ENCODE measurements at places on chromosomes 12 and 14.

GRCh38 chr12:104155711-104156555 is 17.9 kb upstream of the NFYB start:
- no peaks in the 10 kb centered on the region for H3K36me3 ChIP-seq
- H3K4me3 ChIP-seq: no peak overlapping the region
- DNase-seq: no peak
- no peak overlapping the region for H3K27ac ChIP-seq

GRCh38 chr12:101013993-101014392 is 196.0 kb downstream of the SLC5A8 start:
- no peaks in the 10 kb centered on the region for H3K36me3 ChIP-seq
- no peaks in the 10 kb centered on the region for H3K27me3 ChIP-seq
- no peak overlapping the region for H3K27ac ChIP-seq
- H3K4me3 ChIP-seq: no peak overlapping the region
- peaks cover 5% of the 10 kb centered on the region for H3K4me1 ChIP-seq
- DNase-seq: no peak

GRCh38 chr14:74488786-74489397 is 4.2 kb downstream of the NPC2 start:
- no peaks in the 10 kb centered on the region for H3K27me3 ChIP-seq
- H3K4me3 ChIP-seq: no peak overlapping the region
- H3K4me1 ChIP-seq: peaks cover 3% of the 10 kb centered on the region

- peak overlapping the region; percentile 58 for H3K27ac ChIP-seq
- no peaks in the 10 kb centered on the region for H3K36me3 ChIP-seq
- no peaks in the 10 kb centered on the region for H3K27me3 ChIP-seq
- H3K4me3 ChIP-seq: no peak overlapping the region
- DNase-seq: peak; percentile 47
Observed at GRCh38 chr12:92445253-92446082, 257.3 kb upstream of the PLEKHG7 start.

DNA sequence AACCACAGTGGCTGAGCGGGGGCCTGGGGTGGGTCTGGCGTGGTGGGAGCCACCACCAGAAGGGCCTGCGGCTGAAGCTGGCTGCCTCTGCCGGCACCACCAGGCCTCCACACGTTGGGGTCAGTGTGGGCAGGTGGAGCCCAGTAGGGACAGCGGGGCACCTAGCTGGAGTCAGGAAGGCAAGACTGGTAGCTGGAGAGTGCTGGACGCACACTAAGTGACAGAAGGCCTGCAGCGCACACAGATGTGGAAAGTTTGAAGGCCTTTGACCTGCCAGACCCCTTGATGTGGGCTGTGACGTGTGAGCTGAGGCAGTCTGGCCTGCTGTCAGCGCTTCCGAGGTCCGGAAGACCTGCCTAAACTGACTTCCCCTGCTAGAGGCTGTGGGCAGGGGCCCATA is 26.3 kb downstream of the RIN3 start:
- H3K36me3 ChIP-seq: no peaks in the 10 kb centered on the region
- H3K4me3 ChIP-seq: no peak overlapping the region
- peak overlapping the region; percentile 91 for H3K27ac ChIP-seq
- no peaks in the 10 kb centered on the region for H3K27me3 ChIP-seq
- peaks cover 53% of the 10 kb centered on the region for H3K4me1 ChIP-seq
- DNase-seq: no peak

DNA sequence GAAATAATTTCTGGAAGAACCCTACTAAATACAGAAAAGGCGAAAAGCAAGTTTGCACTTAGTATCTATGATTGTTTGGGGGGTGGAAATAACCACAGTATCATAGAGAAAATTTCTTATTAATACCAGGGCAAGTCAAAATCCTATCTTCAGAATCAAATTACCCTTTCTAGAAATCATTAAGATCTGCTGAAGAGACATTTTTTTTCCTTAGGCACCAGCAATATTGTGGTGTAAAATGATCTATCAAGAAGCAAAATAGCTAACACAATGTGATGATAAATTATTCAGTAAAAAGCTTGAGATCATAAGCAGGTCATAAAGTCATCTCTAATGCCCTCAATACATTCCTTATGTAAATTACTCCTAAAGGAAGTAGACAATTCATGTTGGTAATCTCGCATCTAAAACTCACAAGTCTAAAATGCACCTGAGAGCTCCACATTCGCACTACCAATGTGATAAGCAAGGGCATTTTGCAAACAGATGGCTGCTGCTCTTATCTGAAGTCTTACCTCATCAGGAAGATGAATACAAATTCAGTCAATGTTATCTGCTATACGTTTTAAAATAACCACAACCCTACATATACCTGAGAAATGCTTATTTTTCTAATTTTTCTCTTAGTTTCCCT is 14.6 kb downstream of the HEATR5A start:
- peaks cover 4% of the 10 kb centered on the region for H3K4me1 ChIP-seq
- no peaks in the 10 kb centered on the region for H3K36me3 ChIP-seq
- no peak for DNase-seq
- H3K27ac ChIP-seq: peak overlapping the region; percentile 6
- no peaks in the 10 kb centered on the region for H3K27me3 ChIP-seq
- H3K4me3 ChIP-seq: no peak overlapping the region

DNA sequence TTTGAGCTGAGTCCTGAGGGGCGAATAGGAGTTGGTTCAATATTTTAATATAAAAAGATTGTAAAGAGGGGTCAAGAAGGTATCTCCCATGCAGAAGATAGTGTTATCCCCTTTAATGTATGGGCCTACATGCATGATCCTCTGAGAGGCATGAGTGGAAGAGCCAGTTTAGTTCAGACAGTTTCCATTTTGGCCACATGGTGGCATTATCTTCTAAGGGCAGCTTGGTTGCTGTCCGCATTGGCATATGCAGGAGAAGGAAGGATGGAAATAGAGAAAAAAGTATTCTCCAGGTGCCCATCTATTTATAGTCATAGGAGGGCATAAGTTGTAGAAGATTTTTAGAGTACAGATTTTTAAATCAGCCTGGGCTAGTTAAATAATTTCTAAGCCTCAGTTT is 5.4 kb downstream of the SAMD4A start:
- peaks cover 19% of the 10 kb centered on the region for H3K4me1 ChIP-seq
- H3K27me3 ChIP-seq: no peaks in the 10 kb centered on the region
- H3K36me3 ChIP-seq: no peaks in the 10 kb centered on the region
- no peak for DNase-seq

GRCh38 chr12:24632466-24632865 is 316.4 kb downstream of the BCAT1 start:
- H3K27ac ChIP-seq: no peak overlapping the region
- no peak overlapping the region for H3K4me3 ChIP-seq
- H3K4me1 ChIP-seq: no peaks in the 10 kb centered on the region

GRCh38 chr12:52433501-52434080 is 580 bp downstream of the KRT75 start:
- no peaks in the 10 kb centered on the region for H3K27me3 ChIP-seq
- no peak for DNase-seq
- H3K27ac ChIP-seq: no peak overlapping the region

DNA sequence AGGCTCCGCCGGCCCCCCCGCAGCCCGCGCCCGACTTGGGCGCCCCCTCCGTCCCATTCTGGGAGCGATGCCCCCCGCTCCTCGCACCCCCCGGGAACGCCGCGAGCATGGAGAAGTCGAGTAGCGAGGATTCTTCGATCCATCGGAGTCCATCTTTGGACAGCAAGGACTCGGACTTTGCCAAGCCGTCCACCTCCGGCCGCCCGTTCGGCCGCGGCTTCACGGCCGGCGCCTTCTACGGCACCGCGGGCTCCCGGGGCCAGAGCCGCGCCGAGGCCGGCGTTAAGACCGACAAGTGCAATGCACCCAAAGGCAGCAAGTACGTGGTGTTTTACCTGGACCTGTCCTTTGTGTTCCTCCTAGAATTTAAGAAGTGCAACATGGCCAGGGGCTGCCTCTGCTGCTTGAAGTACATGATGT is 123.6 kb downstream of the TSPAN9 start:
- no peak for DNase-seq
- H3K27ac ChIP-seq: no peak overlapping the region
- peak overlapping the region; percentile 53 for H3K4me3 ChIP-seq
- no peaks in the 10 kb centered on the region for H3K36me3 ChIP-seq
- H3K4me1 ChIP-seq: peaks cover 19% of the 10 kb centered on the region

DNA sequence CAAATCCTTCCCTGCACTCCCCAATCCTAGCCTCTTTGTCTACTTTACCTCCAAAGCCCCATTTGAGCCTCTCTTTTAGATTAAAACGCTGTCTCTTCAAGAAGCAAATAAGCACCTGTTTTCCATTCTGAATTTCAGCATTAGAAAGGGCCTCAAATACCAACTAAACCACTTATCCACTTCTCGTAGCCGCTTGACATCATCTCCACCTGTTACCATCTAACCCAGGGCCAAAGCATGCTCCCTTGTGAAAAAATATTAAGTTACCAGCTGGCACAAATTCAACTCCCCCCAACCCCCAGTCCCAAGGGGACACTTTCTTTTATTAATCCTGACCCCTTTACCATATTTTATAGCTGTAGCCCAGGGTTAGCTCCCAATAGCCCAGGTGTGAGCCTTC is 43.1 kb downstream of the GPHB5 start:
- no peaks in the 10 kb centered on the region for H3K4me1 ChIP-seq
- no peak overlapping the region for H3K27ac ChIP-seq
- H3K27me3 ChIP-seq: no peaks in the 10 kb centered on the region
- no peak overlapping the region for H3K4me3 ChIP-seq

GRCh38 chr12:27143256-27144069 is 61.1 kb upstream of the C12orf71 start:
- H3K4me1 ChIP-seq: no peaks in the 10 kb centered on the region
- DNase-seq: no peak
- H3K27ac ChIP-seq: no peak overlapping the region
- no peaks in the 10 kb centered on the region for H3K36me3 ChIP-seq

DNA sequence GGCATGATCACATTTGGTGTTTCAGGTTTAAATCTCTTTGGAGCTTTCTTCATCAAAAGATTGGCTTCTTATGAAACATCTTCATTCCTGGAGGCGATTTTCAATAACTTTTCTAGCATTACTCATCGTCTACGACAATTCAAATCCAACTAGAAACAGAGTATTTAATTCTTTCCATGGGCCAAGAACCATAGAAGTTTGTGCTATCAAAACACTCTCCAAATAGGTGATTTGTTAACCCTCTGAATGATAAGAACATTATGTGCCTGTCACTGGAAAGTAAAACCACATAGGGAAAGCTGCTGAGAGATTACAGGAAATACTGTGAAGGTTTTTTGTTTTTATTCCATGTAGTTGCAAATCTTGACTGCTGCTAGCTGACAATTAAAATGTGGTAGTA is 6.9 kb upstream of the DCN start:
- no peaks in the 10 kb centered on the region for H3K36me3 ChIP-seq
- no peak for DNase-seq
- no peak overlapping the region for H3K4me3 ChIP-seq

- H3K27me3 ChIP-seq: no peaks in the 10 kb centered on the region
- no peaks in the 10 kb centered on the region for H3K36me3 ChIP-seq
- H3K27ac ChIP-seq: no peak overlapping the region
- DNase-seq: no peak
Observed at GRCh38 chr14:89755816-89756215, 198.7 kb downstream of the EFCAB11 start.

DNA sequence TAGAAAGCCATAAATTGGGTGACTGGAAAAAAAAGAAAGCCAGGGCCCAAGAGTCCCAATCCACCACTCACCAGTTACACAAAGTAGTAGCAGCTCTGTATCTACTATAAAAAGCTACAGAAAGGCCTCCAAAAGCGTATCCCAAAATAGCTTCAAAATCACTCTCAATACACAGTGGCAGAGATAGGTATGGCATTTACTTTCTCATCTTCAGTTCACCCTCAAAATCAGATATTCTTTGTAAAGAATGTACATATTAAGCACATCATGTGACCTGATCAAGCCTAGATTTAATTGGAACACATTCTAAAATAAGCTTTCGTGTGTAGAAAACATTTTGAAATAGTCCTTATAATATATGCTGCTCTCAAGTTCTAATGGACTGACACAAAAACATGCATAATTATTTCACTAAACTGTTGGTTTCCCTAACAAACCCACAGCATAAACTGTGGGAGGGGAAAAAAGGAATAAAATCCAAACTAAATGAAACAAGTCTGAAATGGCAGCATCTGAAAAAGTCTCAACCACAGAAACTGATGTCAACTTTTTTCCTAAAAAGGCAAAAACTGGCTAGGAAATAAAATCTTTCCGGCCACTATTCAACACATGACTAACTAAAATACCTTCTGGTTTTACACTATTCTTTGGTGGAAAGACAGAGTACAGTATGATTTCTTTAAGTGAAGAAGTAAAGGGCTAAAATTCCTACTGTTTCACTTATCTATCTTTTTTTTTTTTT is 25.9 kb downstream of the UBE2N start:
- no peak for DNase-seq
- no peaks in the 10 kb centered on the region for H3K36me3 ChIP-seq
- H3K4me3 ChIP-seq: no peak overlapping the region
- peak overlapping the region; percentile 21 for H3K27ac ChIP-seq
- H3K27me3 ChIP-seq: no peaks in the 10 kb centered on the region

GRCh38 chr12:98863167-98863566 is 218.1 kb downstream of the APAF1 start:
- H3K36me3 ChIP-seq: no peaks in the 10 kb centered on the region
- no peak overlapping the region for H3K4me3 ChIP-seq
- no peak overlapping the region for H3K27ac ChIP-seq
- H3K27me3 ChIP-seq: no peaks in the 10 kb centered on the region
- DNase-seq: no peak

GRCh38 chr12:113247123-113248050 is 26.1 kb downstream of the TPCN1 start:
- no peak overlapping the region for H3K4me3 ChIP-seq
- no peak for DNase-seq
- H3K36me3 ChIP-seq: no peaks in the 10 kb centered on the region
- peak overlapping the region; percentile 94 for H3K27ac ChIP-seq
- peaks cover 50% of the 10 kb centered on the region for H3K4me1 ChIP-seq

DNA sequence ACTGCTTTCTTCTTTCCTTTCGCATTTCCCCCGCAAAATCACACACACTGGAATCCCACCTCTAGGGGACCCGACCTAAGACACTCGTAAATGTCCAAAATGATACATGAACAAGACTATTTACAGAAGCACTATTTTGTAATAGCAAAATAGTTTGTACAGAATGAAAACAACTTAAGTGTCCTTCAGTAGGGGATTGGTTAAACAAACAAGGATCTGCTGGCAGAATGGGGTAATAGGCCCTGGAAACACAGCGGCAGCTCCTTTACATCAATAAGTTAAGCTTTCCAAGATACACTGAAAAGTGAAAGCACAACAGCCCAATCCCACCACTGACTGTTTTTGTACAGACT is 48.8 kb downstream of the LTBP2 start:
- H3K4me3 ChIP-seq: no peak overlapping the region
- no peaks in the 10 kb centered on the region for H3K36me3 ChIP-seq
- peak overlapping the region; percentile 26 for H3K27ac ChIP-seq

GRCh38 chr12:10211940-10212738 is 538 bp upstream of the GABARAPL1 start:
- H3K27ac ChIP-seq: peak overlapping the region; percentile 98
- H3K36me3 ChIP-seq: no peaks in the 10 kb centered on the region
- DNase-seq: peak; percentile 98
- peak overlapping the region; percentile 84 for H3K4me3 ChIP-seq

GRCh38 chr14:54834727-54835126 is 67.9 kb downstream of the GCH1 start:
- no peaks in the 10 kb centered on the region for H3K27me3 ChIP-seq
- no peak for DNase-seq
- H3K36me3 ChIP-seq: no peaks in the 10 kb centered on the region
- H3K4me3 ChIP-seq: no peak overlapping the region
